ENCODE measurements at places on chromosomes 1 and 21. TPM values are rescaled to one million over a fixed set of nuclear protein-coding genes. Genes with fewer than 3 reads are reported as not detected.

Gene ARMH1
- 6.7 TPM for total RNA-seq

Gene AADACL3
- total RNA-seq = not detected

Gene FCRL2
- total RNA-seq = 0.15 TPM

Gene CD84
- 22.9 TPM for total RNA-seq

Gene ATAD3C
- 0.42 TPM for total RNA-seq

Gene SLC1A7
- 1.4 TPM for total RNA-seq

Gene SLFNL1
- total RNA-seq = 1.0 TPM

Gene NPHS2
- not detected for total RNA-seq

Gene RBM11
- total RNA-seq = 1.4 TPM

Gene POGZ
- total RNA-seq = 96.0 TPM

Gene BCAN
- total RNA-seq = not detected

Gene SHISAL2A
- 0.96 TPM for total RNA-seq

All from aorta (tissue), 5 donors.